ENCODE measurements at places on chromosomes 3 and 15. TPM values are rescaled to one million over a fixed set of nuclear protein-coding genes. Genes with fewer than 3 reads are reported as not detected.

The A4GNT gene
- not detected for total RNA-seq

The FMN1 gene
- total RNA-seq: 35.5 TPM

DNA sequence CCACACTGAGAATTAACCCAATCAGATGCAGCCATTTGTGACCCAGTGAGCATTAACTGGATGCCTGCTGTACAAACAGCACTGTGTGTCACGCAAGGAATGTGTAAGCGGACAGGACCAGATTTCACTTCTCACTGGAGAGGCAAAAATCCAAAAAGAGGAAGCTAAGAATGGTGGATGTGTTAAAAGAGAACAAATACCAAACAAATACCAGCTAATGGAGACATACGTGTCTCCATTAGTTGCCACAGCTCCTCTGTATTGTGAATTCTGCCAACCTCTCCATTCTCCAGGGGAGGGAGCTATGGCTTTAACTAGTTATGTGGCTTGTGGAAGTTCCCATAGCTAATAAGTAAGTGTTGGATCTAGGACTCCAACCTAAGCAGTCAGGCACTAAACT is 2.6 kb downstream of the LTF start:
- DNase-seq: no peak

- no peak for DNase-seq
Measured at GRCh38 chr3:119304201-119304713, 10.1 kb downstream of the ARHGAP31 start.

Data from omental fat pad (tissue), 4 donors.